ENCODE measurements at places on chromosomes 3 and 15. TPM values are rescaled to one million over a fixed set of nuclear protein-coding genes. Genes with fewer than 3 reads are reported as not detected.

TM4SF18 gene
- total RNA-seq = 56.6 TPM

TMEM158 gene
- total RNA-seq = 5.6 TPM

ACKR2 gene
- total RNA-seq = not detected

SLC22A13 gene
- total RNA-seq = 0.09 TPM

KLF13 gene
- total RNA-seq = 22.2 TPM

GOLGA8G gene
- total RNA-seq = not detected
